ENCODE measurements at places on chromosomes 7 and 10. TPM values are rescaled to one million over a fixed set of nuclear protein-coding genes. Genes with fewer than 3 reads are reported as not detected.
A peak's percentile ranks its signal among the peaks of the same experiment; 100 is the strongest.

The ASB4 gene
- polyA plus RNA-seq, result 32.7 TPM

DNA sequence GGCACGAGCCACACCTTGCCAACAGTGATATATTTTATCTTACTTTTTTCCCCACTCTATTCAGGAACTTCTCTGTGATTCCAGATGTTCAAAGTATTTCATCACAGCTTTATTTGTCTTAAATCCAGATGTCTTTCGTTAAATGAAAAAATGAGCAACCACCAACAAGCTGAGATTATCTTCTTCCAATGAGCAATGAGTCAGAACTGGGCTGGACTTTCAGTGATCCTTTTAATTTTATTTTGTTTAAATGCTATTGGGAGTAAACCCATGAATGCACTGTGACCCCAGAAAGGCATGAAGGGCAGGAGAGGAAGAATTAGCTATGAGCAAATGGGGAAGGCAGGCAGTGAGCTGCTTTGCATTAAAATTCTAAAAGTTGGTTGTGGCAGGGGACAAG is 77.6 kb upstream of the IMMP2L start:
- DNase-seq, result peak; percentile 91

- no peak for DNase-seq
These were observed 222.6 kb downstream of the EBF3 start for GRCh38 chr10:129741280-129741977.

- DNase-seq, result no peak
These were observed 77.4 kb downstream of the ZNF365 start for GRCh38 chr10:62451611-62451975.

The DUS4L gene
- 6.8 TPM for polyA plus RNA-seq

The EFCAB10 gene
- polyA plus RNA-seq, result 1.6 TPM

- DNase-seq, result no peak
These were observed 43.6 kb downstream of the FBXW4 start for GRCh38 chr10:101651336-101651735.

- peak; percentile 67 for DNase-seq
These were observed 263.9 kb upstream of the FZD1 start for GRCh38 chr7:90999989-91000979.

Measured in muscle of leg (tissue), 16 donors.